ENCODE measurements at places on chromosomes 6 and 20. TPM values are rescaled to one million over a fixed set of nuclear protein-coding genes. Genes with fewer than 3 reads are reported as not detected.

LAMA5 gene
- total RNA-seq: 412 TPM

MEI4 gene
- total RNA-seq: not detected

JPH2 gene
- 6.5 TPM for total RNA-seq

CLVS2 gene
- total RNA-seq: 0.13 TPM

TRIM10 gene
- not detected for total RNA-seq

SPO11 gene
- not detected for total RNA-seq

CENPQ gene
- 7.1 TPM for total RNA-seq

EFCAB8 gene
- not detected for total RNA-seq

IL17A gene
- total RNA-seq: not detected

CALHM5 gene
- total RNA-seq: 0.09 TPM

TMEM244 gene
- not detected for total RNA-seq

UBE2V1 gene
- total RNA-seq: 137 TPM

EDN1 gene
- total RNA-seq: 37.5 TPM

NOX3 gene
- not detected for total RNA-seq

HLA-DPB1 gene
- not detected for total RNA-seq

TSBP1 gene
- not detected for total RNA-seq

GJA1 gene
- total RNA-seq: 62.2 TPM

FAM83D gene
- 70.7 TPM for total RNA-seq

RIPPLY2 gene
- total RNA-seq: 0.49 TPM

SYNE1 gene
- 16.7 TPM for total RNA-seq

ENPP5 gene
- total RNA-seq: not detected

LCA5 gene
- 0.93 TPM for total RNA-seq

THEMIS gene
- total RNA-seq: not detected

ELOVL4 gene
- 1.7 TPM for total RNA-seq

ATXN1 gene
- 2.4 TPM for total RNA-seq

MYH7B gene
- total RNA-seq: 0.09 TPM

MUC22 gene
- 0.02 TPM for total RNA-seq

FILIP1 gene
- total RNA-seq: 0.28 TPM

COL12A1 gene
- total RNA-seq: 3.9 TPM

All from A549 treated with AZD2906 at 1 μM for 4 hours (cell line).